GM13976 (cell line): ENCODE measurements at places on chromosomes 4 and X.
A peak's percentile ranks its signal among the peaks of the same experiment; 100 is the strongest.

- DNase-seq = no peak
Observed at GRCh38 chr4:175325230-175325629, 407.1 kb downstream of the ADAM29 start.

DNA sequence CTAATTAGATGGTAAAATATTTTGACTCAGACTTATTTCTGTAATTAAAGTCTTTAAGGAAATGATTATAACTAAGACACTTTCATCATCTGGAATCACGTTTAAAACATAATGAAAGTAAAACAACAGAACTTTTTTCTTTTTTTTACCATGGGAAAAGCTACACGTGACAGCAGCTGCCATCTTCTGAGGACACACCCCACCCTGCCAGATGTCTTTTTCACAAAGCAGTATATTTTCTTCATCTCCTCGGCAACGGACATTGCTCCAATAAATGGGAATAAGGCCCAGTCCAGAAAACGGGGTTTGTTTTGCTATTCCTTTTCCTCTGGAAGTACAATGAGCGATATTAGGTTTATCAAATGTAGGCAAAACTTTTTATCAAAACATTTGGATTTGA is 17.5 kb downstream of the PRSS12 start:
- no peak for DNase-seq

GRCh38 chrX:150408561-150408960 is 45.4 kb downstream of the MAMLD1 start:
- no peak for DNase-seq

- DNase-seq = no peak
Observed at GRCh38 chr4:5574386-5574785, 134.0 kb downstream of the EVC2 start.

DNA sequence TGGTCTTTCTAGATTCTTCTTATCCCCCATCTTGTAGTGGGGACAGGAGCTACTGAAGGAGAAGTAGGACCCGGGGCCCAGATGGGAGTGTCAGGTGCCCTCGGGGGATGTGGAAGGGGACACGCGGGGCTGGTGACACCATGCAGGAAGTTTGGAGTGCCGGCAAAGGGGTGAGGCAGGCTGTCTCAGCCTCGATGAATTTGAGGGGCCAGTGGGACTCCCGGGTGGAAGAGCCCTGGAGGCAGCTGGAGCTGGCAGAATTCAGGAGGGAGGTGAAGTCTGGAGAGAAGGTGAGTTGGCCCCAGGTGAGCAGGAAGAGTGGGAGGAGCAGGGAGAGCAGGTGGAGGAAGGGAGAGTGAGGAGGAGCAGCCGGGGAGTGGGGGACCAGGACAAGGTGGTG is 101.7 kb downstream of the CPZ start:
- DNase-seq = no peak

GRCh38 chrX:131841496-131842437 is 181.3 kb upstream of the STK26 start:
- DNase-seq = peak; percentile 73

DNA sequence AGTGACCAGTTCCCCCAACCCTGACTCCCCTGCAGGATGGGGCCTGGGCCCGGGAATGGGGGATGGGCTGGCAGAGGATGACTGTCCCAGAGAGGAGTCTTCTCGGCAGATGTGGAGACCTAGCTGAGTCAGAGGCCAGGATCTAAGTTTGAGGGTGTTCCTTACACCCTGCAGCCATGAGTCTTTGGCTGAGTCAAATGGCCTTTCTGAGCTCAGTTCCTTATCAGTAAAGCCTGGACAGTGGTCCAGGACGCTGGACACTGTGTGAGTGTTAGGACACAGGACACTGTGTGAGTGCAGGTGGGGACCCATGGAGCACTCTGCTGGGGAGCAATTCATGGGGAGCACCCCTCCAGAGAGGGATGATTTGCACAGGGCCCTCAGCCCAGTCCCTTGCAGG is 5.0 kb downstream of the IL9R start:
- DNase-seq = no peak

- no peak for DNase-seq
Observed at GRCh38 chr4:157838366-157838765, 334.5 kb downstream of the GASK1B start.

DNA sequence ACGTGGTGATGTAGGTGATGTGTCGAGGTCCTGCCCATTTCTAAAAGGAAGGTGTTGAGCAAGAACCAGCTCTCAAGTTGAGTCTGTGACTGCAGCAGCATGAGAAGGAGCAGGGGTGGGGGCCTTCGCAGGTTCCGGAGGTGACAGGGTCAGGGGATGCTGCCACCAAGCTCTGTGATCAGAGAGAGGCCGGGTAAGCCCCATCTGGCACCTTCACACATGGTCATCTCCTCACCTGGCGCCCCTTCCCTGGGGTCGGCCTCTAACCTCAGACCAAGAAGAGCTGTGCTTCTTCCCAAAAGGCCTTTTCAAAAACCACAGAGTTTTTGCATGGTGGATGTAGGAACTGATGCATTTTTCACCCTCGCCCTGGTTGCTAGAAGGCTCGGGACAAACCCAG is 137.6 kb downstream of the CPZ start:
- DNase-seq = no peak

DNA sequence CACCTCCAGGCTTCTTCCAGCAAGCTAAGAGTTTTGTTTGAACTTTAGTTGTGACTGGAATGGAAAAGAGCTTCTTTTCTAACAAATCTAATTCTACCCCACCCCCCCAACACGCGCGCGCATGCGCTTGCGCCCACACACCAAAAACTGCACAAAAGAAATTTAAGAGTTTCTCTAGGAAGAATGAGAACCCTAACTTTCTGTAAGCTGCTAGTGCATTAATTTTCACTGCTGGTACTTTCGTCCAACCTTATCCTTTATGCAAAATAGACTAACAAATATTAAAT is 9.0 kb upstream of the INTU start:
- DNase-seq = peak; percentile 31

- DNase-seq = no peak
Observed at GRCh38 chr4:52241916-52242315, 190.8 kb downstream of the SPATA18 start.

DNA sequence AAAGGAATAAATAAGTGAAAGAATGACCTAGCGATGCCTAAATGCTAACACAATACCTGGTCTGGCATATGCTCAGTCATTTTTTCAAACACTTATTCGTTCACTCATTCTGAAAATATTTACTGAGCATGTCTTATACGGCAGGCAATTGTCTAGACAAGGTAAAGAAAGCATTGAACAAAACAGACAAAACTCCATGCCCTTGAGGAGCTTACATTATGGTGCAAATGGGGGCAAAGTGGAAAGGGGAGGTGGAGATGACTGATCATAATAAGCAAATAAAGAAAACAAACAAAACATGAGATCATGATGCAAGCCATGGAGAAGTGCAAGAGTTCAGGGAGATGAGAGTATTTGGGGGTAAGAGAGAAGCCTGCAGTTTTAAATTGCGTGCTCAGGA is 334.6 kb upstream of the PPARGC1A start:
- no peak for DNase-seq

DNA sequence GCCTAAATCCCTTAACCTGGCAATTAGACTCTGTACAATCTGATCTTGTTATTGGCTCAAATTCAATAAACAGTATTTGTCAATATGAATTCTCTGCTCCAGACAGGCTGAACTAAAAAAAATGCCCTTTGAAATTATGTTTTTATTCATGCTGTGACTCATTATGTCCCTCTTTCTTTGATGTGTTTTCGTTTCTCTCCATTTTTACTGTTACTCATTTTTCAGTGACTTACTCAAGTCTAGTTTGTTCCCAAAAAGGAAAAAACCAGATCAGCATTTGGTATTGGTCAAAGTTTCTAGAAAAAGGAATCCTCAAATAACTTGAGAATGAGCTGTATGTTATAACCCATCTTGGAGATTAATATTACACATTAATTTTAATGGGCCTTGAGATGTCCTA is 40.4 kb downstream of the UNC5C start:
- DNase-seq = no peak

DNA sequence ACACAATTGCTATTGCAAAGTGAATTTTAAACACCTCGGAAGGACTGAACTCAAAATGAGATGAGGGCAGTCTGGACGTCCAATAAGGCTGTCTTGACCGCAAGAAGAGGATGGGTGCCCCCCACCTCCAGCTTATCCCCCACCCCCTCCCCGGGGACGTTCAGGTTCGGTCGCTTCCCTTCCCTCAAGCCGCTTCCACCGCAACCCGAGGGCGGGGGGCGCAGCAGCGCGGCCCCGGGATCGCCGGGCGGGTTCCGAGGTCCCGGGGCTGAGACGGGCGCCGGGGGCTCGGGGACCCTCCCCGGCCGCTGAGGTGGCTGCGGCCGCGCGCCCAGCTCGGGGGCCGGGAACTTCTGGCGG is 480 bp downstream of the USP46 start:
- DNase-seq = peak; percentile 53

DNA sequence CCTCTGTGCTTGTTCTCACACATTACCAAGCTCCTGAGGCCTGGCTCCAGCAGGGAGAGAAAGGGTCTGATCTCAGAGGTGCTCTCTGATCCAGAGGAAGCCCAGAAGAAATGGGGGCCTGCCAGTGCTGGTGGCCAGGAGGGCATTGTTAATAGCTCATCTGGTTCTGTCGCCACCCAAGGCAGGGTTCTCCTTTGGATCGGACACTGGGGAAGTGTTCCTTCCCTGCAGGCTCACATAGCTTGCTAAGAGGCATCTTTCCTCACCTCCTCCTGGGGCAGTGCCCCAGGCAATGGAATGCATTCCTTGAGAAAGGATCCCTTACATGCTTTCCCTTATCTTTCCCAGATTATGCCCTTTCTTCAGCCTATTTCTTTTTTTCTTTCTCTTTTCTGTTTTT is 53.8 kb downstream of the RBM47 start:
- DNase-seq = no peak

DNA sequence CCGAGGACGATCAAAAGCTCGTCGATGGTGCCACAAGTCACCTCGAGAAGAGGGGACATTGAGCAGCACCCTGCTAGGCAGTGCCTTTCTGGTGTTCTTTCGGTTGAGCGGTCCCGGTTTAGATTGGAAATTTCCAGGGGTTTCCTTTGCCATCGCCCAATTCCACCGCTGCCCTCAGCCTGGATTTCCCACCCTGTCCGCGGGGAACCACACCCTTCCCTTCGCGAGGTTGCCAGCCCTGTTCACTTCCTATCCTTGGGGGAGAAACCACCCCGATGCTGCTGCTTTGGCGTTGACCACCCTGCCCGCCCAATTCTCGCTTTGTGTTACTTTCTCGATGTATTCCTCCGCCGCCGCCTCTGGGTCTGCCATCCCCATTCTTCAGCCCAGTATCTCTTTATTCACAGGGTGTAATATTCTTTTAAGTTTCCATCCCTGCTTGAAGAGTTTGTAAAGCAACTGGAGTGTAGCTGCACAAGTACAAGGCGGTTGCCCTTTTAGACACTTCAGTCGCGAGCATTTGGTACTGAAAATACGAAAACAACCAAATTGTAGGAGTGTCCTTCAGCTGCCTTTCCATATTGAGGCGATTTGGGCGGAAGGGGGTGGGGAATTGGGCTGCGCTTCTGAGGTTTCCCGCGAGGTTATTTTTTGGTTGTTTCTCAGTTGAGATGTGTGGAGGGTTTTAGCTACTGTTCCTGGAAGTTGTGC is 1.1 kb downstream of the OGT start:
- no peak for DNase-seq

GRCh38 chrX:71532078-71532752 is 689 bp upstream of the OGT start:
- peak; percentile 15 for DNase-seq

- DNase-seq = no peak
Observed at GRCh38 chr4:183841001-183841400, 64.1 kb upstream of the STOX2 start.

DNA sequence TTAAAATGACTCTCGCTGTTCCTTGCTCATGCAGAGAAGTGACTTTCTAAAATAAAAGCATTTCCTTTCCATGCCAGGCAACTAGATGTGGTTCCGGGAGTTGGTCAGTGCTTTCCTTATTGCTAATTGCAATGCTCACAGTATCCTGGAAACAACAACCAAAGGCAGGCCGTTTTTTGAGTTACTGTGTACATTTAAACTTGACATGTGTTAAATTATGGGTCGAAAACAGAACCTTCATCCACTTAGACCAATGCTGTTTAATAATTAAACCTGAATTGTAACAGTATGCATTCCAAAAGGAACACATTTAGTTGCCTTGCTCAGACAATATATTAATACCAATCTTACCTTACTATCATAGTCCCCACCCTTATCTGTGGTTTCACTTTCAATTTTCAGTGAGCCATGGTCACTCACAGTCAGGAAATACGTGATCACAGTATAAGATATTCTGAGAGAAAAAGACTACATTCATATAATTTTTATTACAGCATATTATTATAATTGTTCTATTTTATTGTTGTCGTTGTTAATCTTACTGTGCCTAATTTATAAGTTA is 102.6 kb downstream of the HS6ST2 start:
- no peak for DNase-seq

DNA sequence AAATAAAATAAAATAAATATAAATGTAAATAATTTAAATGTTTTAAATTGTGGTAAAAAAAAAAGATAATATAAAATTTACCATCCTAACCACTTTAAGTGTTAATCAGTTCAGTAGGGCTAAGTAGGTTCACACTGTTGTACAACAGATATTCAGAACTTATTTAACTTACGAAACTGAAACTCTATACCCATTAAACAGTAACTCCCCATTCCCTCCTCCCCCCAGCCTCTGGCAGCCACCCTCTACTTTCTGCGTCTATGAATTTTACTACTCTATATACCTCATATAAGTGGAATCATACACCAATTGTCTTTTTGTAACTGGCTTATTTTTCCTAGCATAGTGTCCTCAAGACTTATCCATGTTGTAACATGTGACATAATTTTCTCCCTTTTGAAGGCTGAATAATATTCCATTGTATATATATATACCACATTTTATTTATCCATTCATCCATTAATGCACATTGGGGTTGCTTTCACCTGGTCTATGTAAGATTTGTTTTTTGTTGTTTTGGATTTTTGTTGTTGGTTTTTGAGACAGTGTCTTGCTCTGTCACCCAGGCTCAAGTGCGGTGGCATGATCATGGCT is 32.5 kb upstream of the ELF2 start:
- DNase-seq = no peak

DNA sequence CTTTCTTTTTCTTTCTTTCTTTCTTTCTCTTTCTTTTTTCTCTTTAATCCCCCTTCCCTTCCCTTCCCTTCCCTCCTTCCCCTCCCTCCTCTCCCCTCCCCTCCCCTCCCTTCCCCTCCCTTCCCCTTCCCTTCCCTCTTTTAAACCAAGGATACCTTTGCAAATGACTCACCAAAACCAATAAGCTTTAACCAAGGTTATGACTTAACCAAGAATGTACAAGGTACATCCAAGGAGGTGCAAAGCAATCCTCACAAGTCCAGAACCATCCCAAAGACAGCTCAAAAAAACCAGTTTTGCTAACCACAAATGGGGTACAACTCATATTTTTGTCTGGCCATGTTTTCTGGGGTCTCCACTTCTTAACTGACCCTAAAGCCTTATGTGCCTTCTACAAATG is 174.7 kb upstream of the PPP1R2C start:
- no peak for DNase-seq

DNA sequence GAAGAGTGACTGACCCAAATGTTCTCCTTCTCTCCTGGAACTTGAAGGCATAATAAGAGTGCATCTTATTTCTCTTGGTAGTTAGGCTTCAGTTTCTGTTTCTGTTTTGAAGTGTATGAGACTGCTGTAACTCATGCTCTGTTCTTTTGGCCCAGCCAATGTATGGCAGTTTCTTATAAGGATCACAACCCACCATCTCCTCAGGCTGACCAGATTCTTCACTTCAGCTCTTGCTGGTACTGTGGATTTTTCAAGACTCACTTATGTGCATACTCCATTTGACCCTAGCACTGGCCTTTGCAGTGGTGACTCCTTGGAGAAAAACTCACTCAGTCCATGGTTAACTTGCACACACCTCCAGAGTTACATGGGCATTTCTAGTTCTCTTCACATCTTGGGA is 9.6 kb upstream of the YTHDC1 start:
- no peak for DNase-seq

GRCh38 chr4:108685036-108685686 is 34.8 kb downstream of the OSTC start:
- DNase-seq = no peak
